Activated T-cell treated with anti-CD3 and anti-CD28 coated beads for 4 hours (primary cell): ENCODE measurements at places on chromosomes 5 and 9.

DNA sequence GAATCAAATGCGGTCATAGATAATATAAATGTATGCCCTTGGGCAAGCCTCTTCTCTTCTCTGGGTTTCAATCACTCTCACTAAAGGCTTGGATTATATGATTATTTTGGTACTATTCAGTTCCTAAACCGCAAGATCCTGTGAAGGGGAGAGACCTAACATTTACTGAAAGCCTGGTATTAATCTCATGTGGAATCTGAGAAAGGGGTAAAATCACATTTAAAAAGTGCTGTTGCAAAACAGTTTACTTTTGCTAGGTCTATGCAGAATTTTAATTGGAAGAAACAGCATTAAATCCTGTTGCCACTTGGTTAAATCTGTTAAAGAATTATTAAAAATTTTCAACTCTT, 50.7 kb downstream of the SLC44A1 start:
- DNase-seq, result no peak

- DNase-seq, result no peak
These were observed 223.0 kb downstream of the AUH start for GRCh38 chr9:91138760-91139159.

DNA sequence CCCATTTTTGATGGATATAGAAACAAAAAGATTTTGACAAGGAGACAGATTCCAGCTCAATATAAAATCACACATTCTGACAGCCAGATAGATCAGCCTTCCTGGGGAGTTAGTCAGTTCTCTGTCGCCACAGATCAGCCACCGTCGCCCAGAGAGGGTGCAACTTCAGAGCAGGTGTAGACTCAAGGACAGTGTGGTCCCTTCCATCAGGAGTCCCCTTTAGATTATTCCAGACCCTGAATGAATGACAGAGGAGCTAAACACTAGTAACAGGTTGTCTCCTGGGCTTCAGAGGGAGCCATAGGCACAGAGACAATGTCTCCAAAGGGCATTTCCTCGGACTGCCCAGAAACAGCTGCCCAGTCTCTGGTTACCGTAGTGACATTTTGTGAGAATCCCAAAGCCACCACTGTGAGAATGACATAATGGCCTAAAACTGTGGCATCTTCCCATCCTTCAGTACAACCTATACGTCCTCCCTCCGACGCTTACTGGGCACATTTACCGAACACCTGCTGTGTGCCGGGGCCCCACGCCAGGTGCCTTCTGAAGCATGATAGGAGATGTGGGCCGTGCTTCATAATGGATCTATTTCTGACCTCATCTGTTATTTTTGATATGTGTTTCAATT, 47.4 kb upstream of the SLC2A8 start:
- no peak for DNase-seq

GRCh38 chr5:18069790-18070189, 435.5 kb downstream of the TAF11L14 start:
- no peak for DNase-seq

DNA sequence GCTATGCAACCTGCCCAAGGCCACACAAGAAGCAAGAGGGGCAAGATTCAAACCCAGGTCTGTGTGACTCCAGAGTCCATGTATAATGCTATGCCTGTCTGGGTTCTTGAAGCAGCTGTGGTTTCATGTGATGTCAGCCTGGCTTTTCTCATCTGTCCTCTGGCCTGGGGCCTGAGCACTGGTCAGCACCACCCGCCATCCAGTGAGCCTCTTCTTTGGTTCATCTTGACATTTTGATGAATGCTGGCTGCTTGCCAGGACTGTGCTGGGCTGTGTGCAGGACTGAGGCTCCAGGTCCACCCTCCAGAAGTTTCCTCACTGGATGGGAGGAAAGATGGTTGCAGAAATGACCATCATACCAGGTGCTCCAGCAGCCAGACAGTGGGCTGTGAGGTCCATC, 61.5 kb downstream of the TSTD2 start:
- no peak for DNase-seq

GRCh38 chr5:151085517-151086041, 4.7 kb upstream of the TNIP1 start:
- no peak for DNase-seq

GRCh38 chr5:53873235-53873634, 312.8 kb downstream of the NDUFS4 start:
- no peak for DNase-seq

GRCh38 chr9:112110094-112110776, 64.9 kb downstream of the SUSD1 start:
- no peak for DNase-seq

DNA sequence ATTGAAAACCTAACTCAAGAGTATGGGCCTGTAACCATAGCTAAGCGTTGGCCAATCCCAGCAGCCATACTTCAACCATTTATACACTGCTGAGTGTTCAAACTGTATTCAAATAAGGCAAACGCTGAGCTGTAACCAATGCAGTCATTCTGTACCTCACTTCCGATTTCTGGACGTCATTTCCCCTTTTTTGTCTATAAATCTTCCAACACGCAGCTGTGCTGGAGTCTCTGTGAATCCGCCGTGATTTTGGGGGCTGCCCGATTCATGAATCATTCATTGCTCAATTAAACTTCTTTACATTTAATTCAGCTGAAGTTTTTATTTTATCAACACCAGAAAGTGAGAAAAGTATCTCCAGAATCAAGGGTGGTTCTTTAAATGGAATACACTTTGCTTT, 31.7 kb downstream of the MTX3 start:
- no peak for DNase-seq

- no peak for DNase-seq
These were observed 287.6 kb downstream of the PDE4D start for GRCh38 chr5:59605915-59606314.

DNA sequence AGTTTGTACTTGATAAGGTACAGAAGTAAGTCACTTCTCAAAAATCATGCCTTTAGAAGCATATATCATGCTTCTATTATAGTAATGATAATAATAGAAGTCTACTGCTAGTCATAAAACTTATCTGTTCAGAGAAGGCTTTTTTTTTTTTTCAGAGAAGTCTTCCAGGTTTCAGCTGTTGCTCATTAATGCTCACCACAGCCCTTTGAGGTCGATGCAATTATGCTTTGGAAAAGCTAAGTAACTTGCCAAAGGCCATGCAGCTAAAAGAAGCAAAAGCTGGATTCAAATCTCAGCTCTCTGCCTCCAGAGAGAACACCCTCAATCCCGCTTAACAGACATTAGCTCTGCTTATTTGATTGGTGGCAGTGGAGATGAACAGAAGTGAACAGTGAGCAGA, 150.8 kb downstream of the DOCK8 start:
- no peak for DNase-seq

GRCh38 chr5:102649731-102650130, 105.4 kb upstream of the PAM start:
- no peak for DNase-seq

DNA sequence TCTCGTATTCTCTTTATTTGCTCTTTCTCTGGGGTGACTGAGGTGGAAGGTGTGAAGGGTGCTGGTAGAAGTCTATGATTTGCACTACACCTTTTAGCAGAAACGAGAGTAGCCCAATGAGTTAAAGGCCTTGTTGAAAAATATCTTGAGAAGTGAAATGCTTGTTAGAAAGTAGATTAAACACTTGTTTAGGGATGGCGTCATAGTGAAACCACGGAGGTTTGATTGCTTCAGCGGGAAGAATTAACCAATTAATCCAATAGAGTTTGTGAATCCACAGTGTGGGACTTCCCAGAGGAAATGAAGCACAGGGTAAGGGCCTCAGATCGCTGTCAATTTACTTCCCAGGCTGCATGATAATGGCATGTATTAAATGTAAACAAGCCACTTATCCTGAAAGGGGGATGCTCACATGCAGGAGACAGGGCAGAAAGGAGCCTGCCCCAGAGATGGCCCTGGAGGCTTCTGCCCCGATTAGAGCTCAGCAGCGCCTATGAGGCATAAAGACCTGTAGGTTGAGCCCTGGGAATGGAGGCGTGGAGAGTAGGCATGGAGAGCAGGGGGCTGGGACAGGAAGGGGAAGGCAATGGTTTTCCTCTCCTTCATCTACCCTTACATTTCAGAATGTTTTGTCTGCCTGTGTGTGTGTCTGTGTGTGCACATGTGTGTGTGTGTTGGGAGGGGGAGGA, 1.5 kb downstream of the FAM170A start:
- DNase-seq, result no peak

GRCh38 chr5:10301842-10302610, 5.7 kb downstream of the CMBL start:
- DNase-seq, result no peak

DNA sequence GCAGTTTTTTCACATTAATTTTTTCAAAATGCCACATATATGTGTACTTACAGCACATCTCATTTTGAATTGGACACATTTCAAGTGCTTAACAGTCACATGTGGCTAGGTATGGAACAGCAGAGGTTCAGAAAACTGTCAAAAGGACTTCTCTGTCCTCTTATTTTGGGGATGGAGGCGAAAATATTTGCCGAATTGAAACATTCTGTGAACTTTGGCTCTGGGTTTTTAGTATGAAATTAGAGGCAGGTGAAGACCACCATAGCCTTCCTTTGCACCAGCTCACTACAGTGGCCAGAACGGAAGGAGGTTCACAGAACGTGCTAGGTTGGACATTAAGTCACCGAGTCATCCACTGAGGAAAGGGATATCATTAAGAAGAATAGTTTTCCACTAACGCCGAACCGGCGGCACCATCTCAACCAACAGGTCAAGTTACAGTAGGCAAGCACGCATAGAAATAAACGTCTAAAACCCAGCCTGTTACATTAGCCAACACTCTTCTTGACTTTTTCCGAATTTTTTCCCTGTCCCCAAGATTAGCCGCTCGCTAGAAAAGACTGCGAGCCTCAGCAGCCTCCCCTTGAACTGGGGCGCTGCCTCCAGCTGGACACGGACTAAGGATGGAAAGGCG, 1.8 kb upstream of the TLE4 start:
- DNase-seq, result no peak
